Testis (tissue), 5 donors: ENCODE measurements at places on chromosomes 11 and 22.

GRCh38 chr22:17984114-17984513, 40.2 kb downstream of the MICAL3 start:
- no peak for DNase-seq

DNA sequence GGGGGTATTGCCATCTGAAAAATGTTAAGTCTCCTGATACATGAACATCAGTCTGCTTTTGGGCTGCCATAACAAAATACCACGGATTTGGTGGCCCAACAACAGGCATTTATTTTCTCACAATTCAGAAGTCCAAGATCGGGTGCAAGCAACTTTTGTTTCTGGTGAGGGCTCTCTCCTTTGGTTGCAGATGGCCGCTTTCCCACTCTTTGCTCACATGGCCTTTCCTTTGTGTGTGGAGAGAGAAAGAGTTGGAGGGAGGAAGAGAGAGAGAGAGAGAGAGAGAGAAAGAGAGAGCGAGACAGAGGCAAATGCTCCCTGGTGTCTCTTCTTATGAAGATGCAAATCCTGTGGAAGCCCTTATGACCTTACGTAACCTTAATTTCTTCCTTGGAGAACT, 2.5 kb upstream of the KRTAP5-2 start:
- no peak for DNase-seq

DNA sequence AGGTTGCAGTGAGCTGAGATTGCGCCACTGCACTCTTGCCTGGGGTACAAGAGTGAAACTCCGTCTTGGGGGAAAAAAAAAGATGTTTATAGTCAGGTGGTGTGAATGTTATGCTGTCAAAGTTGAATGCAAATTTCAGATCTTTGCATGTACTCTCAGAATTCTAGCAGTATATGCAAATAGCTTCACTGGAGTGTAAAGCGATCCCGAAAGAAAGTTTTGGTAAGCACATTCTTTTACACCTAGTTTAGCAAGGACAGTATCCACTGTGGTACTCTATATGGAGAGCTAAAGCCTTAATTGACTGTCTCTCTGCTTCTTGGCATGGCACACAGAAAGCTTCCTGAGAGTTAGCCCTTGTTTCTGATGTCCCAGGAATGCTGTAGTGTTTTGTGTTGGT, 4.0 kb downstream of the JAM3 start:
- no peak for DNase-seq

DNA sequence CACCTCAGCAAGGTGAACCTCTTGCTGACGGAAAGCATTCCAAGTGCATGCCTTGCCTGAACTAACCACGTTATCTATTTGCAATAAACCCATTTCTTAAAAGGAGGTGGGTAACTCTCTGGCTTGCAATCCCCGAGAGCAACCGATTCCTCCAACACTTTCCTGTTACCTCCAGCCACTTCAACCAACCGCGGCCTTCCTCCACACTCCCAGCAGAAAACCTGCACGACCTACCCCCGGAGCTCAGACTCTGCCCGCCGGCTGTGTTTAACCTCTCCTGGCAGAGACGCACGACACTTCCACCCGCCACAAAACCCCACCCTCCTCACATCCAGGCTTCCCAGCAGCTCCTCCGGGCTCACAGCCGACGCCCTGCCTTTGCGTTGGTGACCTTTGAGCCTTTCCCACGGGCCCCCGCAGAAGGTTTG, 708 bp downstream of the SCO2 start:
- DNase-seq, result no peak

DNA sequence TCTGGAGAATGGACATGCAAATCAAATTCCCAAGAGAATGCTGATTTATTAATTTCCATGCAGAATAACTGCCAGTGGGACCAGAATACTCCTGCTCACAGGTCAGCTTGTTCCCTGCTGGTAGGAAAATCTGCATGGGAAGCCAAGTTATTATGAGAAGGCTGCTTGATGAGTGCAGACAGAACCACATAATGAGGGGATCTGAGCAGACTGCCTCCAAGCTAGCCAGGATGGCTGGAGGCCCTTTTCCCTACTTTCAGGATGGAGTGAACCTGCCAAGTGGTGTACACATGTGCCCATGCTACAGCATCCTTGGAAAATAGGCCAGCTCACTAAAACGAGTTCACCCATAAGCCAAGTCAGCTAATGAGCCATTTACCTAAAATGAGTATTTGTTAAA, 55.2 kb upstream of the ZBED5 start:
- no peak for DNase-seq

- DNase-seq, result no peak
Observed at GRCh38 chr11:134004496-134005172, 47.9 kb upstream of the IGSF9B start.

- peak; percentile 22 for DNase-seq
Observed at GRCh38 chr11:32435942-32436750, 807 bp upstream of the WT1 start.

DNA sequence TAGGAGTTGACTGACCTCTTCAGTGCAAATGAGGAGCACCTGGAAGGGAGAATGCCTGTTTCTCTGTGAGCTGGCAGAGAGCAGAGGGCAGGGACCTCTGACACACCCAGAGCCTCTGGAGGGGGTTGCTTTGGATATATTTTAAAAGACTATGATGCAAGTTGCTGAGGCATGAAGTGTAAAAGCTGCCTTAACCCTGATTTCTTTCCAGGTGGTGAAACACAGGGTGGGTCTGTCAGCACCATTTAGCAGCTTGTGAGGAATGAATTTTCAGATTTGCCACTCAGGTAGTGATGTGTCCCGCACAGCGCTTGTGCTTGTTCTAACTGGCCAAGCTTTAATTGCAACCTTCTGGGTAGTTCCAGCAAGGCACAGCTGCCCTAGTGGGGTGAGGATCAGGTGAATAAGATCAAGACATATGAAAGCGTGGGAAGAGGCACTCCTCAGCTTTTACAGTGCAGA, 90.2 kb downstream of the SWAP70 start:
- no peak for DNase-seq

DNA sequence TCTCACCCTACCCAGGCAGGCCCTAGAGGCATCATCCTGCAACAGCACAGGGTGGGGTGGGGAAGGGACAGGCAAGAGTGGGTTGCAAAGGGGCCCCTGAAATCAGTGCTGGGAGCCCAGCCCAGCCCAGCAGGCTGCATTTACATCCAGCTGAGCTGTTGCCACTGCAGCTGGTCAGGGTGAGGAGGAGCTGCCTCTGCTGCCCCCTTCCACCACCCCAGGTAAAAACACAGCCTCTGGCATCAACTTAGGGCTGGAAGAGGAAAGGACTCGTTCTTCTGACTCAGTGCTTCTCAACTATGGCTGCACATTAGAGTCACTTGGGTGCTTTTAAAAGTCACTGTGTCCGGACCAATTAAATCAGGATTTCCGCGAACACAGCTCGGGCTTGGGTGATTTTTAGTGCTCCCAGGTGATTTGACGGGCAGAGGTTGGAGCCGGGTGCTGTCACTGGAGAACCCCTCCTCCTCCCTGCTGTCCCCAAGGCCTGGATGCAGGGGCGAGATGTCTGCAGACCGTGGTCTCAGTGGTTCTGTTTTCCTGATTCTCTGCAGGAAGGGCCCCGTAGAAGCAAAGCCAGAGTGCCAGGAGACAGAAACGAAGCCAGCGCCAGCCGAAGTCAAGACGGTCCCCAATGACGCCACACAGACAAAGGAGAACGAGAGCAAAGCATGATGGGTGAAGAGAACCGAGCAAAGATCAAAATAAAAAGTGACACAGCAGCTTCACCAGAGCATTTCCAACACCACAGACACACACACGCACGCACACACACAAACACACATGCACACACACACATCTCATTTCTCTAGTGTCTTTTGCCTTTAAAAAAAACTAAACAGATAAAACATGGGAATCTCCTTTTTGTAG, 39.4 kb upstream of the TTC12 start:
- DNase-seq, result no peak

GRCh38 chr22:30392661-30393321, 4.0 kb upstream of the SEC14L2 start:
- DNase-seq, result no peak

DNA sequence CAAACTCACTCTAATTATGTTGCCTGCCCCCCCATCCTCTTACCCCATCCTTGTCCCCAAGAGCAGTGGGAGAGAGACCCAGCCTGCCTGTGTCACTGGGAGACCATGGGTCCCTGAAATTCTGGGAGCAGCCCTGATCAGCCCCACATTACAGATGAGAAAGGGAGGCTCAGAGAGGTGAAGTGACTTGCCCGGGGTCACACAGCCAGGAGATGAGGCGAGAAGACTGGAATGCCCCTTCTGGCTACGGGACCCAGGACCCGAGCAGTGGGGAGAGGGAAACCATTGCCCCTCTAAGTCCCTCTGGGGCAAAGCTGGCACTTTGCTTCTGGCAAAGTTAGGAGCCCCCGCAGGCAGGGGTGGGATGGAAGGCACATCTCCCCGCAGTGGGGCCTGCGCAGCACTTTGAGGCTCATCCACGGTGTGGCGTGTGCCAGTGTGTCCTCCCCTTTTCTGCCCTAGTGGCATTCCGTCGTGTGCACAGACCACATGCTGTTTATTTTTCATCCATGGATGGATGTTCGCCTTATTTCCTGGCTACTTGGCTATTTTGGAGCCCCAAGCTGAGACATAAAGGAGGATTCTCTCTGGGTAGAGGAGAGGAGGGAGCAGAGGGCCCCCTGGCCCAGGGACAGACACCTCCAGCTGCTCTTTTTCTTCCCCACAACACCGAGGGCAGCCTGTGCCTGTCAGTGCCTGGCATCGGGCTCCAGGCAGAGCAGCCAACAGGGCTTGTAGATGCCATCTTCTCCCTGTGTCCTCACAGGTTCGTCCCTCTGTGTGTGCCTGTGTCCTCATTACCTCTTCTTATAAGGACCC, 3.7 kb upstream of the FGF3 start:
- no peak for DNase-seq
